ENCODE measurements at places on chromosomes 7 and 10.

DNA sequence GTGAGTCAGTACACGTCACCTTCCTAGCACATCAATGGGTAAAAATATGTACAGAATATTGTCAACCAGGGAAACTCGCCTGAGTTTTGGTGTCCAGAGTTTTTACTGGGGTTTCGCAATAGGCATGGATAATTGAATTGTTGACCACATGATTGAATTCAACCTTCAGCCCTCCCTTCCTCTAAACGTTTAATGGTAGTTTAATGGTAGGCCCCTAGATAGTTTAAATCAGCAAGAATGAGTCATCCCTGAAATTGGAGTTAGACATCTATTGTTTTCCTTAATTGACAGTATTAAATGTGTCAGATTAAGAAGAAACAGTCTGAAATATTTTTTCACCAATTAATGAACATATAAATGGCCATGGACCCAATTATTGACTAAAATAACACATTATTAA lies 57.8 kb upstream of the CACNA2D1 start:
- no peak for DNase-seq

DNA sequence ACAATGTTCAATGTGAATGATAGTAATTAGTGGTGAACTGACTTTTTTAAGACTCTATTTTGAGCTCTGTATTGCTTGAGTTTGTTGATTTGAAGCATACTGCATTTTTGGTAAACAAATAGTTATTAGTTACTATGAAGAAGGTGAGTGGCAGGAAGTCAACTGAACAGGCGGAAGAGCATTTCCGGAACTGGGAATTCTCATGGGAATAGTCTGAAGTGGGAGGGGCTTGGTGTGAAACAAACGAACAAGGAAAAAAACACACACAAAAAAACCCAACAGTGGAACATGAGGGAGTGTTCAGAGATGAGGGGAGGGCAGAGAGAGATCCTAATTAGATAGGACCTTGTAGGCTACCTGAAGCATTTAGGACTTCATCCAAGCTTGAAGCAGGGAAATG lies 43.9 kb upstream of the C1QL3 start:
- DNase-seq: no peak

GRCh38 chr7:65953001-65953720 lies 28.9 kb downstream of the GUSB start:
- DNase-seq: no peak

DNA sequence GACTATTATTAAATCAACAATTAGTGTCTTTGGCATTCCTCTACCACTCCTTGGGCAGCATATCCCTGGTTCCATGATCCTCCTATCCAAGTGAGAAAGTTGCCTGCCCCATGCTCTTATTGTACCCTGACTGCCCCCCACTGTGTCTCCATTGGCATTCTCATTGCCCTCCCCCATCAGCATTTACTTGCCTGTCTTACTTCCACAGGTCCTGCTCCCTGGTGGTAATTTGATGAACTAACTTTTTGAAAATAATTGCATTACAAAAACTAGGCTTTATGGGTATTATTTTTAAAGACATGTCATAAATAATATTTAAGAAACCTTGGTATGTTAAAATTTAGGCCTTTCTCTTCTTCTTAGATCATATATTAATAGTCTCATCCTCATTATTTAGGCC lies 346.4 kb downstream of the PCLO start:
- no peak for DNase-seq

DNA sequence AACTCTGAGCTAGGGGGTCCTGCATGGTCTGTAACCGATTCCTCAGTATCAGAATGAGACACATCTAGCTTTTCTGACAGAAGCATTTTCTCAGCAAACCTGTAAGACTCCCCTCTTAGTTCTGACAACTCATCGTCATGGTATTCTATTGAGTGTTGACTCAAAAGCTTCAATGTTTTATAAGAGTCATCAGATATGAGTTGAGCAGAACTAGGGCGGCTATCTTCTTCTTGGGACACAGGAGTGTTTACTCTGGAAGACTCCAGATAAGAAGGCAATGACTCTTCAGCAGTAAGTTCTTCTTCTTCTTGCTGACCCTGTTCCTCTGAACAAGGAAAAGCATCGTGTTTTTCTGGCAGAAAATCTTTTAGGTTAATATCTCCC lies 167.0 kb upstream of the CCDC6 start:
- DNase-seq: no peak

GRCh38 chr10:110850099-110850498 lies 21.6 kb upstream of the PDCD4 start:
- no peak for DNase-seq

GRCh38 chr7:38318803-38319416 lies 45.5 kb upstream of the TARP start:
- DNase-seq: peak; percentile 82

DNA sequence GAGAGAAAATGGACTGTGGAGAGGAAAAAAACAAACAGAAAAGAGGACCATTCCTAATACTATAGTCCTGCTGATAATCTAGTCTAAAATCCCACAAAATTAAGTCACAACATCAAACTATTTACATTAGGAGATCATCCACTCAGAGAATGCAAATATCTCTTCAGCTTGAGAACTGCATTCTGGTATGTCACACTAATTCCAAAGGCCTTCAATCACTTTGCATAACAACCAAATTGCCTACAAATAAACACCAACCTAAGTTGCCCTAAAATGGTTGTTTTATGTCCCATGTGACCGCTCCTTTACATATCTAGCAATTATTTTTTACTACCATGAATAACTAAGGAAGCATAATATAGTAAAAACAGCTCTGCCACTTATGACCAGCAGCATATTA lies 264.3 kb downstream of the CACNA2D1 start:
- no peak for DNase-seq

GRCh38 chr7:27108390-27109127 lies 6.1 kb upstream of the HOXA2 start:
- DNase-seq: no peak

- no peak for DNase-seq
Measured at GRCh38 chr10:132455441-132455971, 58.5 kb downstream of the PWWP2B start.

DNA sequence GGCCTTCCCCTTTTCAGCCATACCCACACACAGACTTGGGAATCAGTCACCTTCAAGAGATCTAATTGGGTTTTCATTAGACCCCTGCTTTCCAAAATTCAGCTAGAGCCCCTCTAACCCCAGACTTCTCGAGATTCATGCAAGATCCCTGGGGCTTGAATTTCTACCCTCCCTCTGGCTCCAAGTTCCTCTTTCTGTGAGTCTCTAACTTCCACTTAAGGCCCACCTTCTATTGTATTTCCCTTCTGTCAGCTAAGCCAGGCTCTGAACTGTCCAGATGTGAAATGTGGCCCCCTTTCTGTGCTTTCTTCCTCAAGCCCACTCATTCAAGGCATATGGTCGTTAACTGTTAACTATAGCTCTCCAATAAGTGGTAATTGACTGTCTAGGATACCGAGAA lies 132.2 kb downstream of the ZNF365 start:
- no peak for DNase-seq

GRCh38 chr10:2703953-2704352 lies 363.4 kb upstream of the PFKP start:
- DNase-seq: no peak

- no peak for DNase-seq
Measured at GRCh38 chr7:112080441-112080840, 125.8 kb downstream of the DOCK4 start.

- no peak for DNase-seq
Measured at GRCh38 chr7:134337980-134338379, 21.2 kb upstream of the SLC35B4 start.

Data from NCI-H1105 treated with DMSO at 0.1 percent for 48 hours (cell line).